Epithelial cell of esophagus (primary cell): ENCODE measurements at places on chromosomes 5 and 9.

- DNase-seq: no peak
These were observed 132.0 kb downstream of the LIFR start for GRCh38 chr5:38424148-38425060.

GRCh38 chr5:31157720-31158119 is 35.8 kb upstream of the CDH6 start:
- peak; percentile 1 for DNase-seq

DNA sequence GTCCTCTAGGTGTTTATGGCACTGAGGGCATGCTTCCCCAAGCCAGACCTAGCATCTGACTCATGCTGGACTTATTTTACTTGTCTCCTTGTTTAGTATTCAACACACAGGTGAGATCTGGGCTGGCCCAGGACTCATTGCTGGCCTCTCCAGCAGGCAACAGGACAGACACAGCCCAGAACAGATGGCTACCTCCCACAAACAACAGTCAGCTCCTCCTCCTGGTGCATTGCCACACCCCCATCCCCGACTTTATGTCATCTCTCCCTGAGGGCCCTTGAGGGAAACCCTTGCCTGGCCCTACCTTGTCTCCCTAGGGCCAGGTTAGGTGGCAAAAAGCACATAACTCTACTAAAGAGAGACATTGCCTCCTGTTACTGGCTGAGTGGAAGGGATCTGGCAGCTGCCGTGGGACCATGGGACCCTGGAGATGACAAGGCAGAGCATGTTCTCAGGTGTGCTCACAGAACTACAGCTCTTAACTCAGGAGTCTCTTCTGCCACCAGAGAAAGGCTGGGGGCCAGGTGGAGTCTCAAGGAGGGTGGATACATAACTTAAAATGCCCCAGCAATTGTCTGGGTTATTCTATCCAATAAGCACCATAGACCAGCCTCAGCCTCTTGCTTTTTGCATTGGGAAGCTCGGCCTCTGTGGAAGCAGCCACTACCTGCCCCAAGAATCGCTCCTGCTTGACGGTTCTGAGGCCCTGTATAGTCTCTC is 2.3 kb downstream of the ACSL6 start:
- DNase-seq: peak; percentile 78

GRCh38 chr9:76560481-76560922 is 101.5 kb downstream of the GCNT1 start:
- peak; percentile 14 for DNase-seq

- no peak for DNase-seq
These were observed 11.1 kb downstream of the GLDC start for GRCh38 chr9:6634444-6634843.

GRCh38 chr9:37437621-37438020 is 15.1 kb downstream of the GRHPR start:
- DNase-seq: no peak

- no peak for DNase-seq
These were observed 342.8 kb downstream of the GABRG2 start for GRCh38 chr5:162410365-162410764.

- no peak for DNase-seq
These were observed 137.0 kb downstream of the WDR41 start for GRCh38 chr5:77355080-77355479.
